ENCODE measurements at places on chromosomes 4 and X.
A peak's percentile ranks its signal among the peaks of the same experiment; 100 is the strongest.

DNA sequence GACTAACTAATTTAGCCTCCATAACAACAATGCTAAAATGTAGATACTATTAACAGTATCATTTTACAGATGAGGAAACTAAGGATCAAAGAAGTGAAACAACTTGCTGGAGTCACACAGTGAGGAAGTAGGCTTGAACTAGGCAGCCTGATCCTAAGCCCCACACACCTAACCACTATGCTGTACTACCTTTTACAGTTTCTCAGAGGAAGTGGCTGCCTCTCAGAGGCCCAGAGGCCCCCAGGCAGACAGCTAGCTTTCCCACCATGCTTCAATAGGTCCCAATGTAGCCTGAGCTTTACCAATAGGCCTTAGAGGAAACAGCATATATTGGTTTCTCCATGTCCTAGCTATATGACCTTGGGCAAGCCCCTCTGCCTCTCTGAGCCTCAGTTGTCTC is 69.4 kb upstream of the PJA1 start:
- no peak for DNase-seq

DNA sequence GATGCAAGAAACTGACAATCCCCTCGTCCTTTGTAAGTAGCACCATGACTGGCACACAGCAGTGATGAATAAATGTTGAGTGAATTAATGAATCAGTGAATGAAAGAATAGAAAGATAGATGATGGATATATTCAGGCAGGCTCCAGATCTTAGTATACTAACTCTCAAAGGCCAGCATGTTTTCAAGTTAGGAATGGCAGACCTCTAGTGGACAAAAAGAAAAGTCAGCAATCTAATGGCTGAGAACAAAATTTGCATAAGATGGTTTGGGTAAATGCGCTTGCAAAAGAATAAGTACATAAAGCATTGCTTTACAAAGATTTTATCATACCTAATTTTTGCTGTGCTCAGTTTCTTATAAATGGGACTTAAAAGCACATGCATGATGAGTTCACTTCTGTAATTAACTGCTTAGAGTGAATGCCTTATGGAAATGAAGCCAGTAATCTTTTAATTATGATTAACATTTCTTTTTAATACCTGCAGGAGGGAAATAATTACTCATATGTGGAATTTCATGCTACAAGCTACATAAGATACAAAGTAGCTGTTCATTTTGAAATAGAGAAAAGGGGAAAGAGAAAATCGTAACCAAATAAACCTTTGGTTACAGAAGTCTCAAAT is 126.9 kb upstream of the GPRIN3 start:
- peak; percentile 69 for DNase-seq

GRCh38 chrX:150100261-150100660 is 162.0 kb upstream of the EOLA2 start:
- DNase-seq, result no peak

DNA sequence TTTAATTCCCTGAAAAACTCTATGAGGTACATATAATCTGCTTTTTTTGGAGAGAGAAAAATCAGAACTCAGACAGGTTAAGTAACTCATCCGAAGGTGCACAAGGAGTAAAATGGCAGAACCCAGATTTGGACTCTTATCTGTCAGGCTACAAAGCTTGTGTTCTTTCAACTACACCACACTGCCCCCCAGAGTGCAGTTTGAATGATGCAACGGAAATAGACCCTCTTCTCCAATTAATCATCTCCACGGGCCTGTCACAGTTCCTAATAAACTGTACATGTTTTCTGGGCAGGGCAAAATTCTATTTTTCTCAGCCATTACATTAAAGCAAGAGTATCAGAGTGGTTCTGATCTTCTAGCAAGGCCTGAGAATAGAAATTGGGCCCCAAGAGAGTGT is 35.3 kb upstream of the DCX start:
- DNase-seq, result peak; percentile 17

DNA sequence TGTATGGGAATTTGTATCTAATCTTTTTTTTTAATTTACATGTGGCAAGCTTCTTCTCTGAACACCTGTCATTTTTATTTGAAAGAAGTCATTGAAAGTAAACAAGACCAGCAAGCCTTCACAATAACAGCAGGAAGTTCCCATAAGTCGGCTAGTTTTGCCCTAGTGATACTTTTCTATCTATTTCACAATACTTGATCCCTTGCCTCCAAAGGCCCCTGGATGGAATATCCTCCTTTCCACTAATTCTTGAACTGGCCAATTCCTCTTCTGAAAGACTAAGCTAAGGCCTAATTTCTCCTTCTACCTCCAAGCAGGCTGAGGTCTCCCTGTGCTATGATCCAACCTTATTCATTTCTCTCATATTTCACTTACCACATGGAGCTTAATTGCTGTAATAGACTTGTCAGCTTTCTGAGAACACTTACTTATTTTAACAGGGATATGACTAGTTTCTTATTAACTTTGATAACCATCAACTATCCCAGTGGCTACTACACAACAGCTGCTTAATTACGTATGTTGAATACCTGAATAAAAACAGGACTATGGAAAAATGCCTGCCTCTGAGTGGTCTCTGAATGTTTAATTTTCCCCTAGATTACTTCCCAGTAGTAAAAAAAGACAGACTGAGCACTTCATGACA is 194.2 kb downstream of the MAD2L1 start:
- DNase-seq, result no peak

- peak; percentile 21 for DNase-seq
Observed at GRCh38 chr4:10173037-10173753, 56.6 kb upstream of the WDR1 start.

DNA sequence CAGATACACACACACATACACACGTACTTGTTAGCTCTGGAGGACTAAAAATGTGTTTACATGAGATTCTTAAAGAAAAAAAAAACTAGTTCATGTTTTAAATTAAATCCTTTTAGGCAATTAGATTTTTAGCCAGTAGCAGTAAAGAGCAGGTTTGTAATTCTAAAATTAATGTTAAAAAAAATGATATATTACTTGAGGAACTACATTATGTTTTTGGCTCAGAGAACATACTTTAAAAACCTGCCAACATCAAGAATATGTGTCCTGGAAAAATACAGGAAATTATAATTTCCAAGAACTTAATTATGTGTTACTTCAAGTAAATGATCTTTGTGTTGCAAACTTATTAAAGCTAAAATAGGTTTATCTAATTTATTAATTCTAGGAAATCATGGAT is 594.3 kb upstream of the PCDH7 start:
- no peak for DNase-seq

DNA sequence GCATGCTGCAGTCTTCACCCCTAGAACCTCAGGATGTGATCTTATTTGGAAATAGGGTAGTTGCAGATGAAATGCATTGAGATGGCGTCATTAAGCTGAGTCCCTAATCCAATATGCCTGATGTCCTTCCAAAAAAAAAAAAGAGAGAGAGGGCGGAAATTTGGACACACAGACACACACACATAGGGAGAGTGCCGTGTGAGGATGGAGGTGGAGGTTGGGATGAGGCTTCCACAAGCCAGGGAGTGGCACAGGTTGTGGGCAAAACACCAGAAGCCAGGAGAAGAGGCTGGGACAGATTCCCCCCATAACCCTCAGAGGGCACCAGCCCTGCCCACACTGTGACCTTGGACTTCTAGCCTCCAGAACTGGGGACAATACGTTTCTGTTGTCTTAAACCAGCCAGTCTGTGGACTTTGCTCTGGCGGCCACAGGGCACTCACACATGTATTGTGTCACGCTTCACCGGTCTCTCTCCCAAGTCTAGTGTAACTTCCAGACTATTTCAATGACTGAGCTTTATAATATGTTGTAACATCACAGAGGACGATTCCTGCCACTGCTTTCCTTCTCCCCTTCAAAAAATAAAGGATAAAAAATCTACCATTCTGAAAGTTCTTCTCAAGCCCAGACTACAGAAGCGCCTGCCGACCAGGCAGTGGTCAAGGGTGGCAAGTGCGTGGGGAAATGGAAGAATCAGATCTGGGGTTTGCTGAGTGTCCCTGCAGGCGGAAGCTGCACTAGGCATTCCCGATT is 35.8 kb upstream of the MAN2B2 start:
- DNase-seq, result no peak

GRCh38 chr4:37872310-37872988 is 18.4 kb upstream of the TBC1D1 start:
- no peak for DNase-seq

- DNase-seq, result peak; percentile 17
Observed at GRCh38 chr4:11488657-11489452, 60.2 kb upstream of the HS3ST1 start.

DNA sequence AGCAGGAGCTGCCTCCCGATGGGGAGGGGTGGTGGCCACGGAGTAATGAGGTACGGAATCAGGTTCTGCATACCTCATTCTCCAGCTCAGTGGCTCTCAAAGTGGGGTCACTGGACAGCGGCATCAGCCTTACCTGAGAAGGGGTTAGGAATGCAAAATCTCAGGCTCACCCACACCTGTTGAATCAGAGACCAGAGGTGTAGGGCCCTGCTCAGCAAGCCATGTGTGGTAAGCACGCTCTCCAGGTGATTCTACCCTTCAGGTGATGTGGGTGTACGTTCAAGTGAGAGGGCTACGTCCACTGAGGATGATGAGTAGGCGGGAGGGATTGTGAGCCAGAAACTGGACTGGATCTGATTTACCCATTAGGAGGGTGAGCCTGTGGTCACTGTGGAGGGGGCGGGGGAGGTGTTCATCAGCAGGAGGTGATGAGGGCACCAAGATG is 65.8 kb downstream of the ANAPC4 start:
- DNase-seq, result no peak

GRCh38 chrX:131366407-131366806 is 77.3 kb upstream of the IGSF1 start:
- no peak for DNase-seq

GRCh38 chr4:86981789-86982188 is 47.0 kb downstream of the AFF1 start:
- DNase-seq, result peak; percentile 96

GRCh38 chrX:71629467-71629866 is 11.2 kb upstream of the CXCR3 start:
- no peak for DNase-seq

DNA sequence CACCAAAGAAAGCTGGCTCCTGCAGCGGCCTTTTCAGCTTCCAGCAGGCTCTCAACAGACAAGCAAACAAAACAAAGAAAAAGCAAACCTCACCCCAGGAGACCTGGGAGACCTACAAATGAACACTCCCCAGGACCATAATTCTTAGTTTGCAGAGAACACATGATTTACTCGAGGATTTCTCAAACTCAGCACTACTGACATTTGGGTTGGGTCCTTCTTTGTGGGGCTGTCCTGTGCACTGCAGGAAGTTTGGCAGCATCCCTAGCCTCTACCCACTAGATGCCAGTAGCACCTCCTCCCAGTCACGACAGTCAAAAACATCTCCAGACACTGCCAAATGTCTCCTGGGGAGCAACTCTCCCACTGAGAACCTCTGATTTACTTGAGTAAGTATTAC is 21.9 kb downstream of the APOO start:
- no peak for DNase-seq

- no peak for DNase-seq
Observed at GRCh38 chrX:103439161-103439560, 62.8 kb downstream of the BEX3 start.

- DNase-seq, result no peak
Observed at GRCh38 chr4:7377223-7377865, 57.4 kb downstream of the PSAPL1 start.

GRCh38 chrX:71367396-71367795 is 1.2 kb downstream of the TAF1 start:
- DNase-seq, result no peak

DNA sequence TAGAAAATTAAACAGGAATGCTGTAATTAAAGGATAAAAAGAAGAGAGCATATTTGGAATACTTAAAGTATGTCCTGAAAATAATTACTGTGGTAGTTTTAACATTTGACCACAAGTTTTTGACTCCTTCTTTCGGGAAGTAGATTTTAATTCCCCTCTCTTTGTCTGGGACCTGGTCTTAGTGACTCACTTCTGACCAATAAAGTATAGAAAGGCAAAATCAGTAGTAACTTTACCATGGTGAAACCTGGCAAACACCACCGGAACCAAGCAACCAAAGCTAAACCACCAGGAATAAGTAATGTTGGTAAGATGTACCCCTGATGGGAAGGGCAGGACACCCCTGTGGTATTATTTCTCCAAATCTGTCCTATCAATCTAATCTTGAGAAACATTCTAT is 314.8 kb downstream of the PDHA2 start:
- DNase-seq, result no peak

DNA sequence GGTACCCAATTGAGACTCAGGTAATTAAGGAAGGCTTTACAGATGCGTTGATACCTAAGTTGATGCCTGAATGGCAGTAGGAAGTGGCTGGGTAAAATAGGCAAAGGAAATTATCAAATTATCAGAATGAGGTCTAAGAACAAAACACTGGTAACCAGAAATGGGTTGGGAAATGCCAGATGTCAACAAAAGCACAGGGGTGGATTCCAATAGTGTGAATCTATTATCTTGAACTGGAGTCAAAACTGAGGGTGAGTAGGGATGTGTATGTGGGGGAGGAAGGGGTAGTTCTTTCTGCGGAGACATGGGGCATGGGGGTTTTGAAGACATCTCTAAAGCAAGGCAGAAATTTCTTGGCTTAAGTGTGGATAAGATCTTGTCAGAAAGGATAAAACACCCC is 16.0 kb upstream of the SEPTIN6 start:
- DNase-seq, result no peak

DNA sequence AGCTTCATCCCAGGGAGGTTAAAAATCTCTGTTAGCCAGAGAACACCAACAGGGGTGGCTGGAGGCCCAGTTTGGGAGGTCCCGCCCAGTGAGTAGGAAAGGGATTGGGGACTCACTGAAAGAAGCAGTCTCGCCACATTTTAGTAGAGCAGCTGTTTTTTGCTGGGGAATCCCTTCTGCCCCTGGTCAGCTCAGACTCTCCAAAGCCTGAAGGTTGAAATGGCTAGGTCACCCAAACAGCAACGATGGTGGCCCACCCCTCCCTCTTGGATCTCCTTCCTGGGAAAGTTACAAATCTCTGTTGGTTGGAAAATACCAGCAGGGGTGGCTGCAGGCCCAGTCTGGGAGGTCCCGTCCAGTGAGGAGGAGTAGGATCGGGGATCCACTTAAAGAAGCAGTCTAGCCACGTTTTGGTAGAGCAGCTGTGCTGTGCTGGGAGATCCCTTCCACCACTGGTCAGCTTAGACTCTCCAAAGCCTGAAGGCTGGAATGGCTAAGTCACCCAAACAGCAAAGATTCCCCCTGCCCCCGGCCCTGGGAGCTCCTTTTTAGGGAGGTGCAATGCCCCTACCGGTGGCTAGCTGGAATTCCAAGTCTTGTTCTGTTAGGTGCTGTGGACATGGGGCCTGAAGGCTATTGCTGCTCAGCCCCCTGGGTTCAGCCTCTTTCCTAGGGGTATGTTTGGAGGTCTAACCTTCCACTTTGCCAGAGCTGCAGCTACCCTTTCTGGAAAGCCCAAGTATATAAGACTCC is 40.0 kb upstream of the TEX13A start:
- DNase-seq, result no peak

Data from inflammatory macrophage (primary cell).